Right lung (tissue), 10 donors: ENCODE measurements at places on chromosomes 3 and 15. TPM values are rescaled to one million over a fixed set of nuclear protein-coding genes. Genes with fewer than 3 reads are reported as not detected.

Gene TSEN2
- 24.9 TPM for polyA plus RNA-seq

Gene SLC22A14
- 0.14 TPM for polyA plus RNA-seq

Gene CYP8B1
- polyA plus RNA-seq, result 0.19 TPM

Gene CD96
- polyA plus RNA-seq, result 0.76 TPM

Gene IMPG2
- polyA plus RNA-seq, result 0.68 TPM

Gene GUCA1C
- not detected for polyA plus RNA-seq

Gene PODXL2
- 14.1 TPM for polyA plus RNA-seq

Gene REC114
- polyA plus RNA-seq, result not detected

Gene CPB1
- 0.58 TPM for polyA plus RNA-seq

Gene MYZAP
- polyA plus RNA-seq, result 71.8 TPM

Gene ADPGK
- polyA plus RNA-seq, result 63.6 TPM

Gene KCNAB1
- 1.3 TPM for polyA plus RNA-seq

Gene LYZL4
- polyA plus RNA-seq, result not detected

Gene VILL
- 16.3 TPM for polyA plus RNA-seq

Gene NLGN1
- 6.7 TPM for polyA plus RNA-seq

Gene ADGRG7
- polyA plus RNA-seq, result not detected

Gene ALDH1A2
- polyA plus RNA-seq, result 40.8 TPM

Gene CAPN7
- 70.7 TPM for polyA plus RNA-seq

Gene CISH
- 29.1 TPM for polyA plus RNA-seq

Gene ITGB5
- 60.6 TPM for polyA plus RNA-seq

Gene KBTBD8
- polyA plus RNA-seq, result 1.8 TPM

Gene GALK2
- 24.2 TPM for polyA plus RNA-seq

Gene CYP1A2
- polyA plus RNA-seq, result 0.46 TPM

Gene SERPINI2
- polyA plus RNA-seq, result 2.2 TPM

Gene ANKUB1
- 0.26 TPM for polyA plus RNA-seq

Gene SLC22A13
- polyA plus RNA-seq, result 0.24 TPM
